ENCODE measurements at places on chromosomes 6 and 20. TPM values are rescaled to one million over a fixed set of nuclear protein-coding genes. Genes with fewer than 3 reads are reported as not detected.

GRCh38 chr6:17965397-17965796 lies 22.0 kb downstream of the KIF13A start:
- no peak for DNase-seq

DNA sequence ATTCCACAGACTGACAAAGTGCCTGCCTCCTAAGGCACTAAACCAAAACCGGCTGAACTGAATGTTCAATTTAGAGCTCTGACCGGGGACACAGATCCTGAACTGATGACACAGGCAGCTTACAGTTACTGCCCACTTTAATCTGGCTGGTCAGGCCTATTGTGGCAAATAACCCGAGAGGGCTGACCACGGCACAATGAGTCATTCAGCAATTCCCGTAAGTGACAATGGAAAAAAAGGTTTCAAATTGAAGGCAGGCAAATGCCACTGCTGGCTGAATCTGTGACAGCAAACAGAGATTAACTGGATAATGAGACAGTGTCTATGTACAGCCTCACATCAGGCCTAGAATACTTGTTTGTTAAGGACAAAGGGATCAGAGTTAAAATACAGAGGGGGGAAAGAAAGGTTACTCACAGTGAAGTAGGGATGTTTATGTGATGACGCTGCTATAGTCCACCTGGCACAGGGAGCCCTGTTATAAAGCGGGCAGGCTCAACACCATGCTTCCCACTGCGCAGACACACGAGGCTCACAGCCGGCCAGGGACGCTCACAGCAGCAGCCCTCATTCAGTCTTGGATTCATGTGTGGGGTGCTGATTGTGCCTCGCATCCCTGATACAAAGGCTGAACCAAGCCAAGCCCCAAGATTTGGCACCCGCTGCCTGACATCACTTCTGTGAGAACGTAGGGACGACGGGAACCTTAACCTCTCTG lies 54.4 kb downstream of the RTN4IP1 start:
- no peak for DNase-seq

ASIP gene
- total RNA-seq, result not detected

DNA sequence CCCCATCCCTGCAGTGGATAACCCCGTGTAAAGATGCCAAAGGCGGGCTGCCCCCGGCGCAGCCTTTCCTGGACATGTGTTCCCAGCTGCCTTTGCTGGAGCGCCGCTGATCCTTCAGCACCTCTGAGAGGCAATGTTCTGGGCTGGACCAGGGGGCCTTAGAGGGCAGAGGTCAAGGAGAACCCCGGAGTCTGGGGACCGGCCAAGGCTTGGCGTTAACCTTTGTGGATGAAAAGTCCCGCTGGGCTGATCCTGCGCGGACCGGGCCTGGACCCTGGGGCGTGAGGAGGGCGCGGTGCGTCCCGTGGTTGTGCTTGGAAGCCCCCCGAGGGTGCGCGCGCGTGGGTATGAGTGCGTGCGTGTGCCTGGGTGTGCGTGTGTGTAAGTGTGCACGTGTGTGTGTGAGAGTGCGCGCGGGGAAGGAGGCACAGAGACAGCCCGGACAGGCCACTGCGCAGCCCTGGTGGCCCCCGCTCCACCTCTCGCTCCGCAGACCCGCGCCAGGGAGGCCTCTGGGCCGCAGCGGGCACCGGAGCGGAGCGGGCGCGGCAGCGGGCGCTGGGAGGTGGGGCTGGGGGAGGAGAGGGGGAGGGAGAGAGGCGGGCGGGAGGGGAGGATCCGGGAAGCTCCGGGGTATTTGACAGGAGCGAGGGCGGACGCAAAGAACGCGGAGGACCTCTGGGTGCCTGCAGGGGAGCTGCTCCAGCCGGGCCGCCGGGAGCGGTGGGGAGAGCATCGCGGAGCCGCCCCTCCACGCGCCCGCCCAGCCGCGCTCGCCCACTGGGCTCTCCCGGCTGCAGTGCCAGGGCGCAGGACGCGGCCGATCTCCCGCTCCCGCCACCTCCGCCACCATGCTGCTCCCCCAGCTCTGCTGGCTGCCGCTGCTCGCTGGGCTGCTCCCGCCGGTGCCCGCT lies at the start of gene SMOC2:
TSS of gene SMOC2 (plus strand) at position 665 of the 914 bp plus-strand sequence. CDS start at position 852, 187 bp downstream.
- DNase-seq, result no peak

DNA sequence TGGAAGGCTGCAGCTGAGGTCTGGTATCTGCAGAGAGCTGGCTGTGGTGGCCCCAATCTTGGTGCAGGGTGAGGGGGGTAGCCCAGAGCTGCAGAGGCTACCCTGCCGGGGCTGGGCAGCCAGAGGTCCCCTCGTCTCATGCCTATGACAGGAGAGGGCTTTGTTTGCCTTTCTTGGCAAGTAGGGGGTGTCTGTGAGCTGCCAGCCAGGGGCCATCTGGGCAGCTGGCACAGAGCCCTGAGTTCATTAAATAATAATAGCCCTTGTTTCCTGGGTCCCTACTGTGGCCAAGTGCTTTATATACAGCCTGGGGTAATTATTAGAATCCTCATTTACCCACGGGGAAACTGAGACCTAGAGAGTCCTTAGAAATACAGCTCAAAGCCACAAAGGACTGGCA lies 66.6 kb downstream of the EZR start:
- no peak for DNase-seq

REM1 gene
- not detected for total RNA-seq

GRCh38 chr6:134502614-134503549 lies 185.0 kb upstream of the SGK1 start:
- no peak for DNase-seq

GRCh38 chr20:33679758-33680485 lies 5.7 kb upstream of the NECAB3 start:
- DNase-seq, result no peak

- no peak for DNase-seq
These were observed 15.6 kb downstream of the COL21A1 start for GRCh38 chr6:56231827-56232226.

SS18L1 gene
- total RNA-seq, result 52.4 TPM

GRCh38 chr6:49001856-49002541 lies 461.1 kb downstream of the MMUT start:
- DNase-seq, result no peak

DNA sequence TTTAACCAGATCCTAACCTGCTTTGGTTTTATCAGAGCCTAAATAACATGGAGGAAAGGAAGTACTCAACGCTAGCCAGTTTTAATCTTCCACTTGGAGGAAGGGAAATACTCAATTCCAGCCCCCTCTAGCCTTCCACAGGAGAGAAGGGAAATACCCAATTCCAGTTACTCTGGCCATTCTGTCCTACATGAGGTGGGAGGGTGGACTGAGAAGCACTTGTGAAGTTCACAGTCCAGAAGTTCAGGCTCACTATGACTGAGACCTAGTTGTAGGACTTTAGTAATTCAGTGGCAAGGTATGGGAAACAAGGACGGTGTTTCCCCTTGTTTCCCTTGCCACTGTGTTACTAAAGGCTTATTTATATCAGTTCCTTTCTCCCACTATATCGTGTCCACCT lies 672.0 kb downstream of the RFPL4B start:
- no peak for DNase-seq

TPD52L1 gene
- 0.87 TPM for total RNA-seq

SYNDIG1 gene
- total RNA-seq, result not detected

- DNase-seq, result no peak
These were observed 119.2 kb upstream of the SASH1 start for GRCh38 chr6:148223424-148223842.

DNA sequence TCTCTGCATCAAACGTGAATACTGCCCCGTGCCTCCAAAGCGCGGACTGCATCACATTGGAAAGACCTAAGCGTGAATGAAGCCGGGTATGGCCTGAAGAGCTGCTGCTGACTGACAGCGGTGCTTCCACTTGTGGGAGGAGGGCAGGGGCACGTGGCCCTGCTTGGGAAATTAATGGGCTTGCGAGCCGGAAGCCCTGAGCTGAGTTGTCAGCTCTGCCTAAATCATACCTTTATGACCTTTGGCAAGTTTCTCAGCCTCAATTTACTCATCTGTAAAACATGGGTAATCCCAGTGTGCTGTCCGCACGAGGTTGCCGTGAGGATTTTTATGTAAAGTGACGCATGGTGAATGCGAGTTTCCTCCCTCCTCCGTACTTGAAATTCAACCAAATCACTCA lies 67.0 kb upstream of the FOXQ1 start:
- DNase-seq, result no peak

GRCh38 chr6:39137245-39137644 lies 22.3 kb upstream of the SAYSD1 start:
- DNase-seq, result no peak

FAM184A gene
- total RNA-seq, result 24.9 TPM

DNA sequence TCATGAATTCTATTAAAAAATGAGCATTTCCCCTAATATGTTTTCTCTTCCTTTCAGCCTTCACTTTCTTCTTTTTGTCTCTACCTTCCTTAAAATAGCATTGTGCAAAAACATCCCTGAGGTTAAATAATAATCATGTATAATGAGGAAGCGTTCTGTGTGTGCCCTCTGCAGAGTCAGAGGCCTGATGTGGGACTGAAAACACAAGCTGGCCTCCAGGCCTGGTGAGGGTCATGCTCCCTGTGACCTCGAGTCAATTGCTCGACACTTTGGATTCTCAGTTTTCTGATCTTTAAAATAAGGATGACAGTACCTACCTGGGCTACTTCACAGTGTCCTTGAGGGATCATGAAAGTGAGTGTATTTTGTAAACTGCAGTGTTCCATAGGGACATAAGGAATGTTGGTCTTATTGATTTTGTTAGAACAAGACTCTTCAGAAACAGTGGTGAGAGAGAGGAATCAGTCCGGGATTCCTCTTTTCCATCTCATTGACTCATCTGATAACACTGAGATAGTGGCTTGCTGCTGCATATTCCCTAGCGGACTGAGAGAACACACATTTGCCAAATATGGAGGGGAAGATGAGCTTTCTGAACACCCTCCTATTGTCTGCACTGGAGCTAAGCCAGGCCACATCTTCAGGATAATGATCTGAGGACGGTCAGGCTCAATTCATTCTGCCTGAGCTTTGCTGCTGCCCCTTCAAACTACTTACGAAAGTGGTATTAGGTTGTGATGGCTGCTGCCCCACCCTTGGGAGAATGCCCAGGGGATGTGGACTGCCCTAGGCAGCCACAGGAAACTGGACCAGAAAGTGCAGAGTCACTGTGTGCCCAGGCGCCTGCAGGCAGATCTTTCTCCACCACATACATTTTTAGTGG lies 39.6 kb upstream of the PDE7B start:
- DNase-seq, result no peak

DNA sequence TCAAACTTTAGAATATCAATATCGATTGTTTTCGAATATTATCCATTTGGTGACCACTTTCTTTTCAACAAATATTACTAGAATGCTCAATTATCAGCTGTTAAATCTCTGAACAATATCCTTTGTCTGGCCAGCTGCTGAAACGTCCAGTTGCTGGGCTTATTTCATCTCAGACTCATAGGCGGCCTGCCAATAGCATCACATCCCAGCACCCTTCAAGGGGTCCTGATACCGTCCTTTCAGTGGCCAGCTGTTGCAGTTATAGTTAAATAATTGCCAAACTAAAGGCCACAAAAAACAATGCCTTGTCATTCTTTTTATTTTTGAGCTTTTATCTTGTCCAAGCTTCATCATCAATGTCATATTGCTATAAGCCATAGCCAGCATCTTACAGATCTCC lies 1006.8 kb upstream of the MANEA start:
- no peak for DNase-seq

GRCh38 chr6:161023316-161023715 lies 31.7 kb downstream of the MAP3K4 start:
- no peak for DNase-seq

ABCF1 gene
- total RNA-seq, result 84.7 TPM

TXLNB gene
- total RNA-seq, result 0.31 TPM

DNA sequence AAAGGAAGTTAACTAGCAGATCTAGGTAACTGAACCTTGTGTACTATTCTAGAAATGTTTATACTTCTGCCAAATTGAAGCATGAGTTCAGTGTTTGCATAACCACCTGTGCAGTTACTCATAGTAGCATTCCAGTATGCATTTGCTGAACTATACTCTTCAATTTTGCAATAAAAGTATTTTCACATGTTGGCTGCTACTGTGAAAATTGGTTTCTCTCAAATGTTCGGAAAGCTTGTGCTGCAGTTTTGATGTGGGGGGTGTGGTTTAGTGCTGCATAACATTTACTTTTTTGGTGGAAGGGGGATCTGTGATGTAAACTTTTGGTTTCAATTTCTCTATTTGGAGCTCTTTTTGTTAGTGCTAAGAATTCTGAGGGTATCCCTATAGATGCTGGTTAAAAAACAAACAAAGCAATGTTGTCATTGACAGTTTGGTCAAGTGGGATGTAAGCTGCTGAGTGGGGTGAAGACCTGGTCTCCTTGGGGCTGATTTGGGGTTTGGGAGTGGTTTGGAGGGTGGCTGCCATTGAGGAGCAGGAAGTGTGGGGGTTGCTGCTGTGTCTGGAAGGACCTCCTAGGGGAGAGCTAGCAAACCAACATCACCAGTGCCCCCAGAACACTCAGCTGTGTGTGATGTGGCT lies 87.8 kb downstream of the CARMIL1 start:
- DNase-seq, result no peak

SMLR1 gene
- total RNA-seq, result not detected

STXBP5 gene
- total RNA-seq, result 17.7 TPM

DNA sequence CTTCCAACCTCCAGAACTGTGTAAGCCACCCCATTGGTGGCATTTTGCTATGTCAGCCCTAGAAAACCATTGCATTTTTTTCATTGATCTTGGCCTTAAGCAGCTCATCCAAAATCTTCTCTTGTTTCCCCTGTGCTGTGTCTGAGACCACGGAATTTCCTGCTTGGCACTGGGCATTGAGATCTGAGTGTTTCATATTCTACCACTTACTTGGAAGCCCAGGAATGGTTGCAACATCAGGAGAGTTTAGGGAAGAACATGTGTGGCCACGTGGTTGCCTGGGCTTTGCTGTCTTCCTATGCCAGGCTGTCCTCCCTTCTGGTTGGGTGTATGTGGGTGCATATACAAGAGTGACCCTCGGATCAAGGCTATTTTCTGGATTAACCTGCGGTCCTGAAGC lies 139.3 kb upstream of the PMEPA1 start:
- DNase-seq, result no peak

GRCh38 chr6:80403365-80403764 lies 296.9 kb downstream of the BCKDHB start:
- no peak for DNase-seq

GRCh38 chr20:10595985-10596384 lies 77.8 kb downstream of the JAG1 start:
- no peak for DNase-seq

DNA sequence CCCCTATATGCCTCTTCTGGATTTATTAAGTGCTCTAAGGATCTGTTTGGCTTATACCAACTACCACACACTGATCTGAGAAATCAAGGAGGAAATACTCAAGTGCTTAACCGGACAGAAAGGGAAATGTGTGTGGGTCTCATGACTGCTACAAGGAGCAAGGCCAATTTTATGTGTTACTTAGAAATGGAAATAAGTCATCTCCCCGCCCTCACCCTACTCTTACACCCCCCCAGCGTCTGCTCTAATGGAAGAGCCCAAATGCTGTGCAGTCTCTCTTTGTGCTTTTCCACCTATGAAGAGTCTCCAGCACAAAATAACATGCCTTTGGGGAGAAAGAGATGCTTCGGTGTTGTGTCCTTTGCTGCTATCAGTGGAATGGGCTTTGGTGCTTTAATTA lies 428.8 kb upstream of the ARID1B start:
- no peak for DNase-seq
